ENCODE measurements at places on chromosomes 16 and 17.

- DNase-seq = no peak
Measured at GRCh38 chr17:77836557-77837041, 121.9 kb upstream of the TNRC6C start.

- DNase-seq = no peak
Measured at GRCh38 chr17:2051061-2051932, 3.6 kb upstream of the HIC1 start.

DNA sequence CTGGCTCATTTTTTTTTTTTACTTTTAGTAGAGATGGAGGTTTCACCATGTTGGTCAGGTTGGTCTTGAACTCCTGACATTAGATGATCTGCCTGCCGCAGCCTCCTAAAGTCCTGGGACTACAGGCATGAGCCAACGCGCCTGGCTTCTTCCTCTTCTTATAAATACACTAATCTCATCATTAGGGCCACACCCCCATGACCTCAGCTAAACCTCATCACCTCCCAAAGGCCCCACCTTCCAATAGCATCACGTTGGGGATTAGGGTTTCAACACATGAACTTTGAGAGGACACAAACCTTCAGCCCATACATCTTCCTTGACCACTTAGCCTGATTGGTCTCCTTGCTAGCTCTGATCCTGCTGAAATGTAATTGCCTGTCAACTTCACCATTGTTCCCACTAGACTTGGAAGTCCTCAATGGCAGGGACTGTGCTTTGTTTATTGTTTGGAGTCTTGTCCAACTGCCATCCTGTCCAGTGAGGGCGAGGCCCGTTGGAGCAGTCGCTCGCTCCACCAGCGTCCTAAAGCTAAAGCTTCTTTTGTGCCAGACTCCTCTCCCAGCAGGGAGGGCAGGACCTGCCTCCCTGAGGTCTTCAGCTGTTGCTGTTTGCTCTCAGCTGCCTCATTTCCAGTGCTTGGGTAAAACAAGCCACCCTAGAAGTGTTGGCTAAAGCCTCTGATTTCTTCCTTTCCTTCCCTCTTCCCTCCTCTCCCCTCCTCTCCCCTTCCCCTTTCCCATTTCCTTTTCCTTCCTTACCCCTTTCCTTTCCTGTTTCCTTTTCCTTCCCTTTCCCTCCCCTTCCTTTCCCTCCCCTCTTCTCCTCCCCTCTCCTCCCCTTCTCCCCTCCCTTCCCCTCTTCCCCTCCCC, 85.3 kb downstream of the HAPSTR1 start:
- no peak for DNase-seq

DNA sequence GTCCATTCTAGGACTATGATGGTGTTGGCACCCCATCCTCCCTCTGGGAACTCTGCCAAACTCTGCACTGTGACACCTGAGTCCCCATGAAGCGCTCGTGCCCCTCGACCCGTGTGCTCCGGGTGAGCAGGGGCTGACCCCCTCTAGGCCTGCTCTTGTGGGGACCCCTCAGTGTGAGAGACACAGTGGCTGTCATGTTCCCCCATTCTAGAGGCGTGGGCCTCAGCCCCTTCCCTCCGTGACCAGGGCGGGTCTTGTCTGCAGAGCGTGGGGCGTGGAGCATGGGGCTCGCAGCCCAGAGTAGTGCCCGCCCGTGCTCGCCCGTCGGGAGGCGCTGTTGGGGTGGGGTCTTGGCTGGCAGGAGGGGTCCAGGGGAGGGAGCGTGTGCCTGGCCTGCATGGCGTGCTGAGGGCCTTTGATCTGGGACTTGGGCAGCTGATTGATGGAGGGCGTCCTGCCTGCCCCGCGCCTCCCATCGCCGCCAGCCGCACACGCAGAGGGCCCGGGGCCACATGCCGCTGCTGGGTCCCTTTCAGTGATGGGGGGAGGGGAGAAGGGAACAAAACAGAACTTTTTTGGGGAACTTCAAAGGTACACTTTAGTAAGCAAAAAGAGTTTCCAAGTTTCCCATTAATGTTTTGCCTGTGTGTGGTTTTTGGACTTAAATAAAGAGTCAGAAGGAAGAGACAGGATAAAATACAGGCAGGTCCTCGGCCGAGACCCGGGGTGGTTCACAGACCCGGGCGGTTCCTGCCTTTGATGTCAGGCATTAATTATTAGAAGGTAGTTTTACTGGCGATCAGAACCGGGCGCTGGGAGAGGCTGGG, 22.5 kb downstream of the CENPX start:
- no peak for DNase-seq

DNA sequence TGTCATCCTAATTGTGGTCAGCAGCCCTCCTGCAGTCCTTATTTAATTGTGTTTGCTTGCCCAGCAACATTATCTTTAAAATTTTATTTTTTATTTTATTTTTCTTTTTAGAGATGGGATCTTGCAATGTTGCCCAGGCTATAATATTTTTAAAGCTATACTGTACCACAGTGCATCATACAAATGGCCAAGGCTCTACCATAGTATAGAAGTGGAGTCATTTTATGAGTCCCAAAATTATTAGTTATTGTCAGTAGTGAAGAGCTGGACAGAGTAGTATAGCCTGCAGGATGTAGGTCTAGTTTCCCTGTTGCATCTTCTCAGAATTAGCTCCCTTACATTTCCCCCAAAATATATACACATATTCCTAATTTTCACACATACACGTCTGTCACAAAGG, 44.1 kb downstream of the GAN start:
- no peak for DNase-seq

DNA sequence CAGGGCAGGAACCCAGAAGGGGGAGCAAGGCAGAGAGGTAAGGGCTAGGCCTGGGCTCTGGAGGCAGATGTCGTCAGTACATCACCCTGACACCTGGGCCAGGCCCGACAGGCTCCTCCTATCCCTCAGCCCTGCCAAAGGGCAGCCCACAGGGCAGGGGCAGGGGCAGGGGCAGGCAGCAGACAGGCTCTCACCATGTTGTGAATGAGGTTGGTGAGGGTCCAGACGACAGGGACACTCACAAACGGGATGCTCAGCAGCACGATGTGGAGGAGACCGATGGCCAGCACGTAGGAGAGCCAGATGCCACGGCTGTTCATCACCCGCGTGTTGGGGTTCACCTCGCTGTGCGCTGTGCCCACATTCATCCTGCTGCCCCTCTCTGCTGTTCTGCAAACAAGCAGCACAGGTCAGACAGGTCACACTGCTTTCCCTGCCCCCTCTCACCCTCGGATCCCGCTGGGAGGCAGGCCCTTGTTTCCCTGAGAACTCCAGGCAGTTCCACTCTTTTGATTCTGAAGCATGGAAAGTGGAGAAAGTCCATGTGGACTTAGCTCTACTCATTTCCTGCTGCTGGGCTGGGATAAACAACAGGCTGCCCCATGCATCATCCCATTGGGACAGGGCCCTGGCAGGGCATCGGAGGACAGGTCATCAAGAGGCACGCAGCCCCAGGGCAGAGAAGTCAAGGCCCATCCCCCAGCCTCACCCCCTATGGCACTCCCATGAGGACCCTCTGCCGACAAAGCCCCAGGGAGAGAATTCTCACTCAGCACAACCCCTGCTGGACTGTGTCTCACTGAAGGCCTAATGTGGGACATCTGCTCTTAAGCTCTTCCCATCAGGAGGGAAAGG, 3.3 kb downstream of the ORMDL3 start:
- DNase-seq = no peak

DNA sequence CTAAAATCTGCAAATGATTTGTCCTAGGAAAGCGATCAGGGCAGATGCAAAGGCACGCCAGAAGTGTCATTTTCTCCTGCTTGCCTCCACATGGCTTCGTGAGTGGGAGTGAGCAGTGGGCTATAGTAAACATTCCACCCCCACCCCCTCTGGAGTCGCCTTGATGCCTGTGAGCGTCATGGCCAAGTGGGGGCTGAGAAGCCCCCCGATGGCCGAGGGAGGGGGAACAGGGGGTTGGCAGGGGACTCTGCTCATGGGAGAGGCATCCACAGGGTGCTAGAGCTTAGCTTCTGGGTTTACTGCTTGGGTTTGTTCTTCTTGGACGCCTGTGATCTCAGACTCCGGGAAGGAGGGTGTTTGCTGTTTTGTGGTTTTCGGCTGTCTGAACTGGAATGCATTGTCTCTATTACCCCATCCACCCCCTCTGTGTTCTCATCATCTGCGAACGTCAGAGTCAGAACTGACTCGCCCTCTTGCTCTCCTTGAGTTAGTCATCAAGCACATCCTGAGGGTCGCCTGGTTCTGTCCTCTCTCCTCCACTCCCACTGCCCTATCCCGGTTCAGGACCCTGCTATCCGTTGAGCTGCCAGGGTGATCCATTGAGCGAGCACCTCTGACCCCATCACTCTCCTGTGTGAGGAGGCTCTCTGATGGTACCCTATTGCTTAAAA, 15.4 kb downstream of the TNS4 start:
- no peak for DNase-seq

- no peak for DNase-seq
Measured at GRCh38 chr16:31192856-31193642, 9.5 kb downstream of the PYCARD start.

GRCh38 chr16:86949116-86949515, 368.1 kb downstream of the C16orf95 start:
- no peak for DNase-seq

GRCh38 chr16:10502776-10503175, 77.6 kb downstream of the EMP2 start:
- no peak for DNase-seq

DNA sequence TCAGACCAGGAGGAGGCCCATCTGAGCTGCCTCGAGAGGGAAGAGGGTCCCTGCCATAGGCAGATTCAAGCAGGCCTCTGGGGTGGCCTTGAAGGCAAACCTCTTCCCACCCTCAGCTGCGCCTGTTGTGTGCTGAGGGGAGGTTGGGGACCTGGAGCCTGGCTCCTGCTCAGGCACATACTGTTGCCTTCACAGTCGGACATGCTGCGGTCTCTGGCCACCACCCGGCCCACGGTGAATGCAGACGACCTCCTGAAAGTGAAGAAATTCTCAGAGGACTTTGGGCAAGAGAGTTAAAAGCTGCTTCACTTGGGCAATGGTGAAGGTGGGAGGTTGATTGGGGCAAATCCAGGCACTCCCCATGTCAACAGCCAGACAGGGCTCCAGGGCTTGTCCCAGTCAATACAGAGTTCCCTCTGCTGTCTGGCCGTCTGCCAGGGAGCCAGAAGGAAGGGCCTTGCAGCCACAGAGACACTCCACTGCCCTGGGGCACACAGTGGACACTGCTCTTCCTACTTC, 6.3 kb downstream of the PDF start:
- no peak for DNase-seq

- no peak for DNase-seq
Measured at GRCh38 chr17:72175787-72176515, 55.1 kb downstream of the SOX9 start.

DNA sequence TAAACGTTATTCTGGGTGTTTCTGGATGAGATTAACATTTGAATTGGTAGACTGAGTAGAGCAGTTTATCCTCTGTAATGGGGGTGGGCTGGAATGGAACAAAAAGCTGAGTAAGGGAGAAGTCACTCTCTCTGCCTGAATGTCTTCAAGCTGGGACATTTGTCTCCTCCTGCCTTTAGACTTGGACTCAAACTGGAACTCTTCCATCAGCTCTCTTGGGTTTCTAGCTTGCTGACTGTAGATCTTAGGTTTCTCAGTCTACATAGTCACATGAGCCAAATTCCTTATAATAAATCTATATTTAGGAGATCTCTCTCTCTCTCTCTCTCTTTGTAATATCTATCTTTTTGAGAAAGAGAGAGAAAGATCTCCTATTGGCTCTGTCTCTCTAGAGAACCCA, 553.3 kb upstream of the CDH11 start:
- DNase-seq = no peak

GRCh38 chr17:81118308-81119221, 46.7 kb upstream of the PVALEF start:
- DNase-seq = no peak

- peak; percentile 51 for DNase-seq
Measured at GRCh38 chr17:46044286-46044928, 45.4 kb downstream of the STH start.

DNA sequence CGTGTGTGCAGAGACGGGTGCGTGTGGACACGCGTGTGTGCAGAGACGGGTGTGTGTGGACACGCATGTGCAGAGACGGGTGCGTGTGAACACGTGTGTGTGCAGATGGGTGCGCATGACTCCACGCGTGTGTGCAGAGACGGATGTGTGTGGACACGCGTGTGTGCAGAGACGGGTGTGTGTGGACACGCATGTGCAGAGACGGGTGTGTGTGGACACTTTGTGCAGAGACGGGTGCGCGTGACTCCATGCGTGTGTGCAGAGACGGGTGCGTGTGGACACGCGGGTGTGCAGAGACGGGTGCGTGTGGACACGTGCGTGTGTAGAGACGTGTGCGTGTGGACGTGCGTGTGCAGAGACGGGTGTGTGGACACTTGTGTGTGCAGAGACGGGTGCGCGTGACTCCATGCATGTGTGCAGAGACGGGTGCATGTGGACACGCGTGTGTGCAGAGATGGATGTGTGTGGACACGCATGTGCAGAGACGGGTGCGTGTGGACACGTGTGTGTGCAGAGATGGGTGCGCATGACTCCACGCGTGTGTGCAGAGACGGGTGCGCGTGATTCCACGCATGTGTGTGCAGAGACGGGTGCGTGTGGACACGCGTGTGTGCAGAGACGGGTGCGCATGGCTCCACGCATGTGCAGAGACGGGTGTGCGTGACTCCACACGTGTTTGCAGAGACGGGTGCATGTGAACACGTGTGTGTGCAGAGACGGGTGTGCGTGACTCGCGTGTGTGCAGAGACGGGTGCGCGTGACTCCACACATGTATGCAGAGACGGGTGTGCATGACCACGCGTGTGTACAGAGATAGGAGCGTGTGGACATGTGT, 1.6 kb upstream of the CD7 start:
- no peak for DNase-seq

DNA sequence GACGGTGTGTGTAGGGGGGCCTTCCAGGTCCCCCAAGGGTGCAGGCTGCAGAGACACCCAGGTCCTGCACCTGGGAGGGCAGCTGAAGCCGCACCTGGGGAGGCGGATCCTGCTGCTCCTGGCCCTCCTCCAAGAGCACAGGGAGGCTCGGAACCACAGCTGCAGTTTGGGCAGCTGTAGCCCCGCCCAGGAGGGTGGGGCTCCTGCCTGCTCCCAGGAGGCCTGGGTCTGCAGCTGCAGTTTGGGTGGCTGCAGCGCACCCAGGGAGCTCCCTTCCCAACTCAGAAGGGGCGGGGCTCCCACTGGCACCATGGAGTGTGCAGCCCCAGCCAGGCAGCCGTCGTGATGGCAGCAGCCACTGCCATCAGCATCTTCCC, 69.4 kb upstream of the NKD1 start:
- no peak for DNase-seq

GRCh38 chr16:842061-842476, 41.5 kb upstream of the GNG13 start:
- DNase-seq = no peak

- no peak for DNase-seq
Measured at GRCh38 chr16:24214992-24215391, 41.1 kb upstream of the CACNG3 start.

DNA sequence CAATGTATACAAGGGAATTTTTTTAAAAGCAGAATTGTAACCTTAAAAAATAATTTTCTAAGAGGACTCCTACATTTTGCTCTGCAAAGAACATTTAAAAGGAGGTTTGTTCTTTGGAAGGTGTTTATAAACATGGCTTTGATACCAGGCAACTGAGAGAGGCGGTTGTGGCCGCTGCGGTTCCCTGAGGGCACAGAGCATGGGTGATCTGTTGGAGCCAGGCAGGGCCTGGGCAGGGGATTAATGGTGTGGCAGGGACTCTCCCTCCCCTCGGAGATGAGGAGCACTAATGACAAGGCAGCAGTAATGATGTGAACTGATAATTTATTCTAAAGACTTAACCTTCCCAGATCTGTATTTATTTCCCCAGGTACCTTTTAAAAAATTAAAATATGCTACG, 65.4 kb downstream of the WWP2 start:
- no peak for DNase-seq
